ENCODE measurements at places on chromosomes 3 and 15.

DNA sequence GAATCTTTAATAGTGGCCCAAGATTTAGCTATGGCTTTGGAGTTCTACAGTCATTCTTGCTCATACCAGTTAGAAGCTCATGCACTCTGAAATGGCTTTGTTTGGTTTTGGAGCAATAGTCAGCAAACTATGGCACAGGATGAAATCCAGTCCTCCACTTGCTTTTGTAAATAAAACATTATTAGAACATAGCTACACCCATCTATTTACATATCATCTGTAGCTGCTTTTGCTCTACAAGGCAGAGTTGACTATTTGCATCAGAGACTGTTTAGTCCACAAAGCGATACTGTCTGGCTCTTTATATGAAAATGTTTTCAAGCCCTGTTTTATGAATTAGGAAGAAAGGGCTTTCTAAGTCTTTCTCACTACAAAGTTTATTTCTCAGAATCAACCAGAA, 716.9 kb downstream of the AGBL1 start:
- DNase-seq, result no peak

- no peak for DNase-seq
Observed at GRCh38 chr3:13324835-13325501, 95.2 kb downstream of the NUP210 start.

DNA sequence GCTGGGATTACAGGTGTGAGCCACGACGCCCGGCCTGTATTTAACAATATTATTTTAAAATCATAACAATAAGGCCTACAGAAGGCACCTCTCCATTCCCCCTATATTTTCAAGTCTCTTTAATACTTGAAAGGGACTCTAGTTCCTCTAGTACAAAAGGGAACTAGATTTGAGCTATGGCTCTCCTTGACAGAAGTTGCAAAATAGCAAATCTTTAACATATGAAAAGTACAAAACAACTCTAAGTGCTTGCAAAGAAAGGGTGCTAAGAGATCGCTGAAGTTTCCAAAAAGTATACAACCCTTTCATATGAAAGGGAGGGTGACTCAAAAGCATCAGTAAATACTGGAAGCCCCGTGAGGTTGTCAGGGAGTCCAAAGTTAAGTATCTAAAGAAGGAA, 23.8 kb downstream of the AP3S2 start:
- DNase-seq, result no peak

DNA sequence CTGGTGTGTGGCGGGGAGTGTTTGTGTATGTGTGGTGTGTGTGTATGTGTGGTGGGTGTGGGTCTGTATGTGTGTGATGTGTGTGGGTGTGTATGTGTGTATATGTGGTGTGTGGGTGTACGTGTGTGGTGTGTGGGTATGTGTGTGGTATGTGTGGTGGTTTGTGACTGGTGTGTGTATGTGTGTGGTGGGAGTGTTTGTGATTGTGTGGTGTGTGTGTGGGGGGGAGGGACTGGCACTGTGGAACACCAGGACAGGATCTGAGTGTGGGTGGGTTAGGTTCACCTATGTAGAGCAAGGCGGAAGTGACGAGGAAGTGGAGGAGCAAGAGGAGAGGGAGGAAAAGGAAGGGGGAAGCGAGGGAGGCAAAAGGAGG, 510.8 kb downstream of the SHQ1 start:
- DNase-seq, result peak; percentile 26

DNA sequence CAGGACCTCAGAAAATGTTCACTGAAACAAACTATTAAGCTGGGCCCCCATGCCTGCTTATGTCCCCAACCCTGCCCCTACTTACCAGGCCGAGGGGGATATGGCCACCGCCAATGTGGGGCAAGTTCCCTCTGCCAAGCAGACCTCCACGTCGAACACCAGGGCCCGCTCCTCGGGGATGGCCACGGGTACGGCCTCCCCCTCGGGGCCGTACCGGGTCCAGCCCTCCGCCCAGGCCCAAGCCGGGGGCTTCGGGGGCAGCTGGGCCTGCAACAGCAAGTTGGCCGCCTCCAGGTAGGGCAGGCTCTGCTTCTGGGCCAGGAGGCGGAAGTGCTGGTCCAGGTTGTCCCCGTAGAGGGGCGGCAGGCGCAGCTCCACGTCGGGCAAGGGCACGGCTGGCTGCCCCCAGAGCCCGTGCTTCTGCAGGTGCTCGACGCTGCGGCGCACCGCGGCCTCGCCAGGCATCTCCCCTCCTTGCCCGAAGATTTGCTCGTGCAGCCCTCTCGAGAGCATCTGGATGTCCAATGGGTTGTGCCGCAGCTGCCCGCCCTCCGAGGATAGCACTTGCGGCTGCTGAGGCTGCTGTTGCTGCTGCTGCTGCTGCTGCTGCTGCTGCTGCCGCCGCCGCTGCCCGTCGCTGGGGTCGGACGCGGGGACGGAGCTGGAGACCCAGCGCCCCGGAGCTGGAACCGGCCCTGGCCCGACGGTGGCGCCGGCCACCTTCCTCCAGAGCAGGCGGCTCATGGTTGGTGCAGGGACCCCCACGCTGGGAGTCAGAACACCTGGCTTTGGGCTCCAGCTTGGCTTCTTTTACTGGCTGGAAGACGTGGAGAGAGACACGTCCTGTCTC, 1.4 kb downstream of the POLG start:
- no peak for DNase-seq

DNA sequence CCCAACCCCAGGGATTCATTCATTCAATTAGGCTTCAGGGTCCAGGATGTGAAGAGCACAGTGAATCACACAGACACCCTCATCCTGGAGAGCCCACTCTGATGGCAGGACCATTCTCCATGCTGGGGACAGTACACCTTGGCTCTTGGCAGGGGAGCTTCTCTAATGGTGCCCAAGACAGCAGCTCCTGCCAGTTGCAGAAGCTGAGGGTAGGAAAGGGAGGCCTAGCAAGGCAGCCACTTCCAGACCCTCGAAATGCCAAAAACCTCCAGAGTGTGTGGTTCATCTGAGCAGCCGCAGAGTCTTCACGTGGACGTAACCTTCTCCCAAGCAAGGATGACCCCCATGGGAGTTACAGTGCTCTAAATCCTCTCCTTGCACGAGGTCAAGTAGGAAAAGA, 186.2 kb downstream of the XXYLT1 start:
- DNase-seq, result no peak

- no peak for DNase-seq
Observed at GRCh38 chr15:88790486-88790885, 12.8 kb upstream of the ACAN start.

GRCh38 chr15:67945951-67946700, 106.3 kb upstream of the RNU6-1 start:
- DNase-seq, result no peak

DNA sequence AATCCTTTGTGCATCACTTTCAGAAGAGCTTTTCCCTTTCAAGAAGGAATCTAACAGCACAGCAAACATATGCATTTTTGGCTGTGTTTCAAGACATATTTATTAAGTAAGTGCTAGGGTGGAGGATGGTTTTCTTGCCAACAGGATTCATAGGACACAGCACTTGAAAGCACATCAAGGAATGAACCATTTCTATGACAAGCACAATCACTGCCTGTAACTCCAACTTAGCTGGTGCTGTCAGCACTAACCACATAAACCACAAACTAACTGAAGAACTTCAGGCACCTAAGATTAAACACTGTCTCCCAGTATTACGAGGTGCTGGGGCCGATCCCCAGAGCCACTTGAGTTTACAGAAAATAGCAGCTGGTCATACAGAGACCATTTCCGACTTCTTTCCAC, 35.4 kb upstream of the SPRED1 start:
- DNase-seq, result no peak

GRCh38 chr3:142866841-142867631, 21.8 kb downstream of the PCOLCE2 start:
- no peak for DNase-seq

GRCh38 chr3:64342940-64343688, 117.8 kb upstream of the PRICKLE2 start:
- no peak for DNase-seq

DNA sequence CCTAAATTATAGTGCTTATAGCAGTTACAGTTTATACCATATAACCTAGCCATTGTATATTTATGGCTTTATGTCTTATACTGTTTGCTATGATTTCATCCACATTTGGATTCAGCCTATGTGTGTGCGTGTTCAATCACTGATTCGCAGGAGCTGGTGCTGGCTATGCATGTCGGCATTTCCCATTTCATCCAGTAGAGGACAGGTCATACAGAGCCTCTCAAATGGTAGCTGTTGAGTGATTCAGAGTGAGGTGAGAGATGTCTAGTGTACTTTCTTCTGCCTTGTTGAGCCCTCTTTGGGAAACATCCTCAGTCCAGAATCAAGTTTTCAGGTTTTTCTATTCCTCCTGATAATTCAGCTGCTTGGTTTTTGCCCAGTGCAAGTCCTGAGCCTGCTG, 76.1 kb downstream of the FRMD4B start:
- no peak for DNase-seq

- no peak for DNase-seq
Observed at GRCh38 chr3:53842436-53843194, 3.6 kb downstream of the CHDH start.

DNA sequence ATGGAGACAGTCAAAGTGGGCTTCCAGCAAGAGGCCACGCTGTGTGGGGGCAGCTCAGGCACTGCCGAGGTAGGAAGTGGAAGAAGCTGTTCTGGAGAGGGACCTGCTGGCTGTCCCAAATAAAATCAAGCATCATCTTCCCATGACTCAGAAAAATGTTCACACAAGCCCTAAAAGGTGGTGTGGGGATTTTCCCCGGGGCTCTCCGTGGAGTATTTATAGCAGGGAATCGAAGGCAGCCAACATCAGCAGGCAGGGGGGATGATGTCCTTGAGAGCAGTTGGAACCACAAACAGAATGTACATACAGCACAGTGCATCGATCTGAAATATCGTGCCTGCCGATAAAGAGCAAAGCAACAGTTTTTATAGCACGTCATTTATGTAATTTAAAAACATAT, 27.6 kb downstream of the PRR23E start:
- no peak for DNase-seq

GRCh38 chr3:100278910-100279309, 18.1 kb downstream of the TBC1D23 start:
- no peak for DNase-seq

DNA sequence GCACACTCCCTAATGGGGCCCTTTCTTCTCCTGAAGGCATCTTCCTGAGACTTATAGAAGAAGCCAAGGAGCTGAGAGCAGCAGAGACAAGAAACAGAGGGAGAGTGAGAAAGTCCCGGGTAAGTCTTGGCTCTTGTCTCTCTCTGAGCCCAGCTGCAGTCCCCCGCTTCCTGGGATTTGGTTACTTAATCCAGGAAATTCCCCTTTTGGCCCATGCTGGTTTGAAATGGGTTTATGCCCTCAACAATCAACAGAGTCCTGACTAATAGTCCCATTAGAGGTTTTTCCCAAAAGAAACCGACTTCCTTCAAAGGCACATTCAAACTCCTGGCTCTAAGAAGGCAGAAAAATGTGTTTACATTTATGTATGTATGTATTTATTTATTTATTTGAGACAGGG, 22.0 kb downstream of the TMEM158 start:
- no peak for DNase-seq

DNA sequence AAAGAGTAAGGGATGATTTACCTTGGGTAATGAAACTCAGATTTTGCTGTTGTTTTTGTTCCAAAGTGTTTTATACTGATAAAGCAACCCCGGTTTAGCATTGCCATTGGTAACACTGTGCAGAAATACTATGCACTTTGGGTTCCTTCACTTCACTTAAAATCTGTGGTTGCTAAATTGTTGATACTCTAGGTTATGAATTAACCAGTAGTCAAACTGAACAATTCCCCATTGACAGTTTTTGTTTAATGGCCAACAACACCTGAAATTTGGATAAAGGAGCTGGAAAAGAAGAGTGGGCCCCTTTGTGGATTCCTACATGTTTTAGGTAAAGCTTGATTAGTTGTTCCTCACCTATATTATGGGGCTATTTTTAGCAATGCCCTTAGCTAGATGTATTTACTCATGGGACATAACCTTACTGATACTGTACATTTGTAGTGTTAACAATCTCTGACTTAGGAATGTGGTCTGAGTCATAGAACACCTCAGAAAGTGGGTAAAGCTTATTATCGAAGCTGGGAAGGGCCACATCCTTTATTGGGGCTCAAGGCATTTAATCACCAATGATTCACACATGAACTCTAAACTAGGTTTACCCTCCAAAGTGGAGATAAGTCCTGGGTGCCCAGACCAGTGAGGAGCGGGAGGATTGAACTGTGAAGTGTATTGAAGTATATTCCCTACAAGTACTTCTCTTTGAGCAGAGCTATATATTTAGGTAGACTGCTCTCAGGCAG, 29.5 kb upstream of the THRB start:
- no peak for DNase-seq

- DNase-seq, result no peak
Observed at GRCh38 chr3:15497964-15498363, 23.5 kb downstream of the COLQ start.

DNA sequence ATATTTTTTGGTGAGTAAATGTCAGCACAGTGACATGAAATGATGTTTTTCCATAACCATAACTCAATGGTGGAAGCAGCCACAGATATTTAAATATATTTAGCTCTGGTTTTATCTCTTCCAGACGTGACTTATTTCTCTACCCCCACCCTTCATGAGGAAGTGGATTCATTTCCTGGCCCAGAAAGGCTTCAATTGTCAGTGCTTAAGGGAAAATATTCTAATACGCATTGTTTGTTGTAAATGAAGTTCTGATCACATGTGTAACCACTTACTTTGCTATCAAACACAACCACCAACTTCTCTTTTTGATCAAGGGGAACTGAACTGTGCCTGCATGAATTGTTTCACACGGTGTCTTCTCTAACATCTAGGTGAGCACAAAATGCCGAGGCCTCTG, 14.0 kb downstream of the CLDN16 start:
- DNase-seq, result no peak

DNA sequence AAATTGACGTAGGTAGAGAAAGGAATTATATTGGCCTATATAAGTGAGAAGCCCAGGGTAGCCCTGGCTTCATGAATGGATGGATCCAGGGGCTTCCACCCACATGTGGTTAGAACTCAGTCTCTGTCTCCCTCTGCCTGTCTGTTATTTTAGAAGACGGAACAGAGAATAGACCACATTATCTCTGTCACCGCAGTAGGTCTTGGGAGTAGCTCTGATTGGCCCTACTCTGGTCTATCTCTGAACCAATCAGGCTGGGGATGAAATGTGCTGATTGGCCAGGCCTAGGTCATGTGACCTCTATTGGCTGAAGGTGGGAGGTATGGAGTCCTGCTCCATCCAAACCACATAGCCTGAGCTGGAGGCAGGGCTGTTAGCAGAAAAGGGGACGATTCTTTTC, 143.0 kb upstream of the PRR23C start:
- DNase-seq, result no peak

- no peak for DNase-seq
Observed at GRCh38 chr15:99651023-99651807, 82.0 kb downstream of the LYSMD4 start.

Data from activated CD4-positive, alpha-beta memory T cell treated with anti-CD3 and anti-CD28 coated beads for 36 hours (primary cell).